ENCODE measurements at places on chromosomes 1 and 21.

DNA sequence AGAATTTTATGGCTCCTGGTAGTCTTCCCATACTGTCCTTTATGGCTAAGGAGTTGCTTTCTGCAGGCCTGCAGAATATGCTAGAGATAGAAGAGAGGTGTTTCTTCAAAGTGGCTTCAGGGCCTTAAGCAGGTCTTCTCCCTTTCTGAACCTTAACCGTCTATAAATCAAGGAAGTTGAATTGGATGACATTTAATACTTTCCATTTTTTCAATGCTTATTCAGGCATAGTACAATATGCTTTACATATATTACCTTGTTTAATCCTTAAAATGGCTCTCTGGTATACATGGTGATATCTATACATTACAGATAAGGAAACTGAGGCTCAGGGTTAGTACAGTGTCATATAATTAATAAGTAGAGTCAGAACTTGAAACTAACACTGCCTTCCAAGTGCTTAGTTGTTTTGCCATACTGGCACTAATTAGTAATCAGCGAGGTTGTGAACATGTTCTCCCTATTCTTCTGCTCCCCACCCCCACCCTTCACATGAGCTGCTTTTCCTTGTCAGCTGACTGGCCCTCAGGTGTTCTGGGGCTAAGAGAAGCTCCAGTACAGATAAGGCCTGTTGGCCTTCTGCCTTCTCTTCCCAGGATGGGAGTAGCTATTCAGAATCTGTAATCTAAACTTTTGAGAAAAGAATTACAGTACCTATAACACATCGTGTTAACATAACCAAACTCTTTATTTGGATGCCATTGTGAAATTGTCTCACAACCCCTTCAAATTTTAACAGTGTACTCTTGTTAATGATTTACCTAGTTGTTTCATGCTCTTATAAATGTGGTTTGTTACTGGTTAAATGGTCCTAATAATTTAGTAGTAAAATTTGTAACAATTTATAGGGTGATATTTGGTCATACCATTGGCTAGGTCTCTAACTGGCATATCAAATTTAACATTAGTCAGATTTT, 13.6 kb downstream of the NFYC start:
- DNase-seq, result no peak

DNA sequence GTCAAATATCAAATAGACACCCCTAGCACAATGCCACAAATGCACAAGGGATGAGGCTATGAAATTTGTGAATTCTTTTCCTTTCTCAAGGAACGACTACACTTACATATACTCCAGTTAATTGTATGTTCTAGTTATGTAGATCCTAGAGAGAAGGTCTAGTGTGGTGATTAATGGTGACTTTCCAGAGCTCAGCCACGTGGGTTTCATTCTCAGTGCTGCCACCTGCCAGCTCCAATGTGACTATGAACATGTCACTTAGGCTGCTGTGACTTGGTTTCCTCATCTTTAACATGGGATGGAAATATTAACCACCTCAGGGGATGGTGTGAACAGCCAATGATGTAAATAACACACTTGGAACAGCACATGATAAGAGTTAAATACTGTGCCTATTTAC, 138.3 kb downstream of the APP start:
- DNase-seq, result no peak

DNA sequence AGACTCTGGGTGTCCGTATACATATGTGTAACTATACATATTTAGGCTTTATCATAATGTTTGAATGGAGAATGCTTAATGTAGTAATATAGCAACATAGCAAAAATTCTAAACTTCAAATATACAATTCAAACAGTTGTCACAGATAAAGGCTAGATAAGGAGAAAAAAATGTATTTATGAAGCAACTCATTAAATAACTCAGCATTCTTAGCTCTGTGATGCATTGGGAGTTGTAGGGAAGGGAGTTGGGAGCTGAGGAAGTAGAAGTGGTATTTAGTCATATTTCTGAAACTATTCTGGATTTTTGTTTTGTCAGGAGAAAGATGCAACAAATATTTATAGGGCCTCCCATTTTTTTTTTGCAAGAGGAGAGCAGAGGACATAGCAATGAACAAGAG, 197.8 kb downstream of the PBX1 start:
- DNase-seq, result no peak

GRCh38 chr1:214808845-214809460, 206.0 kb downstream of the CENPF start:
- DNase-seq, result no peak

DNA sequence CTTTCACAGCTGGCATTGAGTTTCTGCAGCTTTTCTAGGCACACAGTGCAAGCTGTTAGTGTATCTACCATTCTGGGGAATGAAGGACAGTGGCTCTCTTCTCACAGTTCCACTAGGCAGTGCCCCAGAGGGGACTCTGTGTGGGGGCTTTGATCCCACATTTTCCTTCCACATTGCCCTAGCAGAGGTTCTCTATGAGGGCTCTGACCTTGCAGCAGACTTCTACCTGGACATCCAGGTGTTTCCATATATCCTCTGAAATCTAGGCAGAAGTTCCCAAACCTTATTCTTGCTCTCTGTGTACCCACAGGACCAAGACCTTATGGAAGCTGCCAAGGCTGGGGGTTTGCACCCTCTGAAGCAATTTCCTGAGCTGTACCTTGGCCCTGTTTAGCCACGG, 2.4 kb upstream of the IFI44 start:
- no peak for DNase-seq

DNA sequence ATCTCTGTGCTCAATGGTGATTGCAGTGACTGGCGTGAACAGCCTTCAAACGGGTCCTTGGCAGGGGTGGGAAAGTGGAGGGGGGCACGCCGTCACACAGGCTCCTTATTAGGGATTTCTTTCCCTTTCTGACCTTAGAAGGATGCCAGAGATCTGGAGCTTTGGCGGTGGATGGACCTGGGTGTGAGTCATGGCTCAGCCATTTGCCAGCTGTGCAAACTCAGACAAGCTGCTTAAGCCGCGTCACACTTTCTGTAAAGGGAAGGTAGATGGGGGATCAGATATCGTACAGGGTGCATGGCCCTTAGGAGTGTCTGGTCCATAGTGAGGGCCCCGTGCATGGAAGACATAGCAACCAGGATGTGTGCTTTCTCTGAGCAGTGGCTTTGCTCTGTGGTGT, 48.3 kb upstream of the C1orf174 start:
- DNase-seq, result no peak

GRCh38 chr1:155801149-155801548, 55.9 kb downstream of the GON4L start:
- no peak for DNase-seq

DNA sequence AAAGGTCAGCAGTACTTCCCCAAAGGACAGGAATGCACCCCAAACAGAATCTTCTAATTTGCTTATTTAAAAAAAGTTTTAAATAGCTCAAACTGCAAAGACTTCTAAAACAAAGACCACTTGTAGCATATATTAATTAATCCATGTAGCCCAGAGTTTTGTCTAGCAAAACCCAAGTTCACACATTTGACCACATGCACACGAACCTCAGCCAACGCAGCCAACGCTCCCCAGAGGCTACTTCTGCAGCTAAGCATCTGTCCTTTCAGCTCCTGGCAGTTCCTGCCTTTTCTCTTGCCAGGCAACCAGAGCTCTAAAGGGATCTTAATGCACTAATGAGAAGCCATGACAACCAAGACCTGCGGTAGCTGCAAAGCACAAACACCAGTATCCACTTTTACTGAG, 89.6 kb downstream of the RERE start:
- DNase-seq, result no peak

GRCh38 chr21:31289702-31290101, 54.4 kb downstream of the TIAM1 start:
- DNase-seq, result no peak

DNA sequence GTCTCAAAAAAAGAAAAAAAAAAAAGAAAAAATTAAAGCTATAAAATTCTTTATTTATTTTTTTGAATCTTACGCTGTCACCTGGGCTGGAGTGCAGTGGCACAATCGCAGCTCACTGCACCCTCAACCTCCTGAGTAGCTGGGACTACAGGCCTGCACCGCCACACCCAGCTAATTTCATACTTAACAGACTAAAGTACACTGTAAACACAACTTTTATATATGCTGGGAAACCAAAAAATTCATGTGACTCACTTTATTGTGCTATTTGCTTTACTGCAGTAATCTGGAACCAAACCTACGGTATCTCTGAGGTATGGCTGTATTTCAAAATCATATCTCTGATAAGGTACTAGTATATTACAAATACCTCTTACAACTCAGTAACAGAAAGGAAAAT, 40.3 kb downstream of the HSF2BP start:
- no peak for DNase-seq

- no peak for DNase-seq
Measured at GRCh38 chr21:15604413-15604812, 125.4 kb upstream of the USP25 start.

GRCh38 chr21:16455526-16455925, 725.7 kb downstream of the USP25 start:
- DNase-seq, result no peak

GRCh38 chr1:119463569-119463968, 43.4 kb upstream of the HSD3B1 start:
- no peak for DNase-seq

DNA sequence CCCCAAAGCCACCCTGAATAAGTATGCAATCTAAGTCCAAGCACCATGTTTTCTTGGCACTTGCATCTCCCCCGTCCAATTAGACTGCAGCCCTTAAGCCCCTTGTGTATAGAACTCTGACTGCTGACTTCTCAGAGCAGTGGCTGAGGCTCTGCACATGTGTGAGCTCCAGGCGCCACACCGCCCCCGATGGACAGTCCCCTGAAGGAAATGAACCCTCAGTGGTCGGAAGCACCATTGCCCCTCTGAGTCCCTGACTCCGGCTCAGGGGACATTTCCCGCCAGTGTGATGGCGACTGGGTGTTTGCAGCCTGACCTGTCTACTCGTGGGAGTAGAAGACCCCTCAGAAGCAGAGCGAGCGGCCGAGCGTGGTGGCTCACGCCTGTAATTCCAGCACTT, 37.2 kb upstream of the SCCPDH start:
- no peak for DNase-seq

- DNase-seq, result no peak
Measured at GRCh38 chr1:180558664-180559063, at the start of gene OVAAL. TSS of gene OVAAL (plus strand) at chr1:180558964.

DNA sequence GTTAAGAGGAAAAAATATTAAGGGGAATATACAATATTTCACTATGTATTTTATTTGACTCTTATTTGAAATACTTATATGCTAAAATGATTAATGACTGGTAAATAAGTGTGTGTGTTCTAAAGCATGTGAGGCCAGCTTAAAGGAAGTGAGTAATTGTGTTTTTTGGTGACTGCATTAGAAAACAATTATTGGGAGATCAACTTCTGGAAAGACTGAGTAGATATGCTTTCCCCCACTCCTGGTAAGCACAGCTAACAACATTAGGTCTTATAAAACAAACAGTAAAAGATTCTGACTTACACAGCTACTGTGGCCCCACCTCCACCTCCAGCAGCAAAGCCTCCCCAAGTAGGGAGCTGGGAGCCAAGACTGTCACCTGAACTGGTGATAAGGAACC, 403.0 kb downstream of the SRGAP2C start:
- DNase-seq, result no peak

DNA sequence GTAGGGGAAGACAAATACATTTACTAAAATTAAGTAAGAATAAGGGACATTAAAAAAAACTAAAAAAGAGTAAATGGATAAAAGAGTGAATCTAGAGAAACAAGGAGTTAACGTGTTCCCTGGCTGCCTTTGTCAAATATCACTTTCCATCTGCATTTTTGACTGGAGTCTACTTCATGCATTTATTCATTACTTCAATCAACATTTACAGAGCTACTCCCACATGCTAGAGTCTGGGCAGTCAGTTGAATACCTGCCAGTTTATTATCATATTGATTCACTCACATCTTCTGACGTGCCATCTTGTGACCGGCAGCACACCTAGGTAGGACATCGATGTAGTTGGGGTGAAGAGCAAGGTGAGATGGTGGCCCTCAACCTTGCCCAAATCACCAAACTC, 35.6 kb upstream of the KCNA3 start:
- no peak for DNase-seq

GRCh38 chr1:222788402-222789156, 26.3 kb upstream of the DISP1 start:
- DNase-seq, result no peak

- no peak for DNase-seq
Measured at GRCh38 chr1:24253571-24253970, 65.6 kb upstream of the GRHL3 start.

- DNase-seq, result no peak
Measured at GRCh38 chr1:30550365-30551220, 172.8 kb downstream of the MATN1 start.

DNA sequence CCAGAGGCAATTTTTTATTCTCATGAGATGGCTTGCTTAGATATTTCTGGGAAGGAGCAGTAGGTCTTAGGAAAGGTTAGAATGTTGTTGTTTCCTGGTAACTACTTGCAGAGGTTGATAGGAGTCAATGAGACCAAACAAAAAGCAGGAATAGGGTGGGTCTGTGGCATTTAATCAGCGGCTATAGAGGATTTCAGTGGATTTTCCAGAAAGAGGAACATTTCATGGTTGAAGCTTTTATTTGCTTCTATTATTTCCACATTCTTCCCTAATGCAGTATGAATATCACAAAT, 111.3 kb upstream of the PALMD start:
- DNase-seq, result no peak

DNA sequence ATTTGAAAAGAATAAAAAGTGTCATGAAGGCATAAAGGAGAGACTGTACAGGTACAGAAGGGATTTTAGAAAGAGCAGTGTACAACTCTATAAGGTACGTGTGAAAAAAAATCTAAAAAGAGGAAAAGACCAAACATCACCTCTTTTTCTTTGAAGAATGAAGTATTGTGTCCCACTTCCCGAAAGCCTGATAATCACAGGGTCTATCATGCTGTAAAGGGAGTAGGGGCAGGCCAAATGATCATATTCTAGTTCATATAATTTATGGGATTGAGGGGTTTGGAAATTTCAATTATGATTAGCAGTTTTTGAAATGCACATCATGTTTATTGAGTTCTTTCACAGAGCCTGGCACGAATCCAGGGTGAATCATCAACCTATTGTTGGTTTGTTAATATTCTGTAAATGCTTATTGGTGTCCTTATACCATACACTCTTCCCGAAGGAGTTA, 910 bp upstream of the RERE start:
- no peak for DNase-seq

GRCh38 chr1:7693662-7694061, 77.4 kb upstream of the VAMP3 start:
- DNase-seq, result no peak

- DNase-seq, result no peak
Measured at GRCh38 chr1:205298191-205298994, 23.2 kb downstream of the NUAK2 start.

DNA sequence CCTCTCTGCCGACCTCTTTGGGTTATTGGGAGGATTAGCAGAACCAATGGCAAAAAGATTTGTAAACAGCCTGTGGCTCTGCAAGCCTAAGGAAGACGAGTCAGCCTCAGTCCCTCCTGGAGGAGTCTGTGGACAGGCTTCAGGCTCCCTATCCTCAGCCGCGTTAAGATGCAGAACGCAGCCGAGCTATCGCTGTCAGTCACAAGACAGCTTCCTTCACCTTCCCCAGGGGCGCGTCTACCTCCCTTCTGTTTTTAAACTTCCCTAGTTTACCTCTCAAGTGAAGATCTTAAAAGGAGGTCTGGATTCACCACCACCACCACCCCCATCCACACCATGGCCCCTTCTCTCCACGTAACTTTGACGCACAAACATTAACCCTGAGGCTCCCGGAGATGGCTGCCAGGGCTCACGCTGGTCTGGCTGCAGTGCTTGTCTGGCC, 738 bp downstream of the CAMK1G start:
- DNase-seq, result no peak

GRCh38 chr1:183933528-183934179, 103.9 kb downstream of the COLGALT2 start:
- no peak for DNase-seq
